ENCODE measurements at places on chromosomes 4 and X.

GRCh38 chr4:78776079-78776728 is at the start of gene BMP2K:
BMP2K (plus strand) TSS chr4:78776350; CDS start chr4:78776544, 194 bp downstream.
- DNase-seq: peak; percentile 63

DNA sequence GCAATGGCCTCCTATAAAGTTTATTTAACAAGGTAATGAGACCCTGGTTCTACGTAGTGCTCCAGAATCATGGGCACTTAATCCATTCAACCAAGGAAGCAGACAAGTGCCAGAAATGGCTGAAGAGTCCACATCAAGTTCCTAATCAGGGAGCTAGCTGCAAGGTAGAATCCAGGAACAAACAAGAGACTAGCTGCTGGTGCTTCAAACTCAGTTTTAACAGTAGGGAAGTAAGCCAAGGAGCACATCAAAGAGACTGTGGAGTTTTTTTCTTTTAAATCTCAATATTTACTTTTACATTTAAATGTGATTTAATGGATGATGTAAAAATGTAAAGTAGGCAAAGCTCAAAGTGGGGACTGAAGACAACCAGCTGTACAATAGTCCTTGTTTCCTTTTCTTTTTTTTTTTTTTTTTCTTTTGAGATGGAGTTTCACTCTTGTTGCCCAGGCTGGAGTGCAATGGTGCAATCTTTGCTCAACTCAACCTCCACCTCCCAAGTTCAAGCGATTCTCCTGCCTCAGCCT is 630.4 kb downstream of the CCSER1 start:
- no peak for DNase-seq

GRCh38 chrX:133434197-133434820 is 19.0 kb upstream of the GPC4 start:
- DNase-seq: no peak

DNA sequence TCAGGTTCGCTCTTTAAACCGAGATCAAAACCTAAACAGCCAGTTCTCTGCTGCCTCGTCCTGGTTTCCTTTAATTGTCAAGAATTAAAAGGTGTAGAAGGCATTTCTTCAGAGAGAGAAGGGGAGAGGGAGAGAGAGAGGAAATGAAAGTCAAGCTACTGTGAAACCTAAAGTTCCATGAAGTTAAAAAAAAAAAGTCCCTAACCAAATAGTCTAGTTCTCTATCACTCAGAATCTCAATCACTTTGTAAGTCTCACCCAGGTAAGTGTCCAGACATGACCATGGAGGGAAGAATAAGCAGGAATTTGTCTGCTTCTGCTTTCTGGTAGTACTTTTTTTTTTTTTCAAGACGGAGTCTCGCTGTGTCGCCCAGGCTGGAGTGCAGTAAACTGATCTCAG is 18.8 kb upstream of the SMIM14 start:
- no peak for DNase-seq

DNA sequence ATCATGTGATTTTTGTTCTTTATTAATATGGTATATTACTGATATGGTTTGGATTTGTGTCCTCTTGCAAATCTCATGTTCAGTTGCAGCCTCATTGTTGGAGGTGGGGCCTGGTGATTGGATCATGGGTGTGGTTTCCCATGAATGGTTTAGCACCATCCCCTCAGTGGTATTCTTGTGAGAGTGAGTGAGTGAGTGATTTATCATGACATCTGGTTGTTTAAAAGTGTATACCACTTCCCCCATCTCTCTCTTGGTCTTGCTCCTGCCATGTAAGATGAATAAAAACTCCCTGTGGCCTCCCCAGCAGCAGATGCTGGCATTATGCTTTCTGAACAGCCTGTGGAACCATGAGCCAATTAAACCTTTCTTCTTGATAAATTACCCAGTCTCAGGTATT is 111.5 kb downstream of the TAB3 start:
- DNase-seq: no peak

GRCh38 chrX:37926700-37927099 is 79.3 kb upstream of the DYNLT3 start:
- DNase-seq: no peak

DNA sequence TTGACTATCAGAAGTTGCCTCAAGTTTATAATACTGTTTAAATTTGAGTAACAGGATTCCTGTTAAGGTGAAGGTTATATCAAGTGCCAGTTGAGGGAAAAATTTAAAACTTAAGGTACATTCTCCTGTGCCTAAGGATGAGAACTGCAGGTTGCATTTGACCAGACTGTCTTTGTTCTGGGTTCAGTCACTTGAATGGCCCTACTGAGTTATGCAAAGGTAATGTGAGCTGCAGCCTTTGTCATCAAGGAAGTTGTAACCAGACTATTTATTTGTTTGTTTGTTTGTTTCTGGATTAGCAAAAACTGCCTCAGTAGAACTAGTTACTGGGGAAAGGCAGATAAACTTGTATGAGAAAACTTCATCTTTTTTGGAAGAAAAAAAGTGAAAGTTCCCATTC is 131.9 kb downstream of the ATOH1 start:
- DNase-seq: no peak

DNA sequence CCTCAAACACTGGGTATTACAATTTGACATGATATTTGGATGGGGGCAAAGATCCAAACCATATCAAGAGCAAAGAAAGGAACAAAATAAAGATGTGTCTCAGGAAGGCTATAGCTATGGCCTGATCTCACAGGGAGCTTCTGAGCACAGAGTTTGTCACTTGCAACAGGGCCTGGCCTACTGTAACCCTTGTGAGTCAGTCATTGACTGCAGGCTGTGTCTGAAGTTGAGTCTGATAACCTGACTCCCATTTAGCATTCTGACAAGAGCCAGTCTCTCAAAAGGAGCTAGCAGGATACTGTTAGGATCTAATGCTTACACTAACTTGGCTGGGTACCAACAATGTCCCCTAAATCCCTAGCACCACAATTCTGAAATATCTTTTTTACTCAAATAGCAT is 612.5 kb upstream of the TECRL start:
- DNase-seq: no peak

GRCh38 chr4:16807355-16807754 is 91.1 kb downstream of the LDB2 start:
- DNase-seq: no peak

DNA sequence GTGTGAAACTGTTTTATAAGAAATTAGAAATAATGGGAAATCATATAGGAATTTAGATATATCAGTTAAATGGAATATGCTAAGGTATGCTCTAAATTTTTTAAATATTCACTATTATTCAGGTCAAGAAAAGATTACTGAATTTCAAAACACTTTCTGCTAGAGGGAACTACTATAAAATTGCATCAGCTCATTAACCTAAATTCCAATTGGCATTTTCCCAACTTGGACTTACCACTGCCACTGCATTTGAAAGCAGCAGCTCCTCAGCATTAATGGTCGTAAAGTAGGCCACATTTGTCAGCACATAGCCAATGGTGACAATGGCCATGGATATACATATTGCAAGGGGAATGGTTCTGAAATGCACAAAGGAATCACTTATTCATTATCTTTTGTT is 57.3 kb downstream of the SLC7A11 start:
- DNase-seq: no peak

DNA sequence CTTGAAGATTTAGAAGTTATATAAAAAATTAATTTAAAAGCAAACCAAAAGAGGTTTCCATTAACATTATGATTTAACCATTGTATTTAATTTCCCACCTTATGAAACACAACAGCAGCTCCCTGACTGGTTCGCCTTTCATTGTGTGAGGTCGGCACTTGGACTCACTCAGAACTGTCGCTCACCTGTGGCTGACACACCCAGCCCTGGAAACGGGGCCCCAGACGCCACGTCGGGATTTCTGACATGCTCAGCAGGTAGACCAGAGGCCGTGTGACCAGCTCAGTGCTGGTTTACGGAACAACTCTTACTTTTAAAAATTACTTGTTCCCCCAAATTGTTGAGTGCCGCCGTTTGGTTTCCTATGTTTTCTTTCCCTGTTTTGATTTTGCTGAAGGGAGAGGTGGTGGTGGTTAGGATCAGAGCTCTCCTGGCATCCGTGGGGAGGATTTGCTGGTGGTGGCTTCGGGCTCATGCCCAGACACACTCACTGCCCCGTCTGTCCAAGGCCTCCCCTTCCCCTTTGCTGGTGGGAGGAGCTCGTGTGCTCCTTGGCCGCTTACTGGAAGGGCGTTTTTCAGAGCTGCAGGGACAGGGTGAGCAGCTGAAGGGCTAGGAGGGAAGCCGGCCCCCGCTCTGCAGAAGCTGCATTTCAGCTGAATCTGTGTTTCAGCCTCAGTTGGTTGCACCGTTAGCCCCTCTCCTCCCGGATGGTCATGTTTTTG is 59.2 kb downstream of the CPLX1 start:
- no peak for DNase-seq

GRCh38 chr4:109675181-109675580 is 28.1 kb downstream of the CASP6 start:
- DNase-seq: no peak

GRCh38 chr4:20288846-20289512 is 37.3 kb downstream of the SLIT2 start:
- DNase-seq: no peak

DNA sequence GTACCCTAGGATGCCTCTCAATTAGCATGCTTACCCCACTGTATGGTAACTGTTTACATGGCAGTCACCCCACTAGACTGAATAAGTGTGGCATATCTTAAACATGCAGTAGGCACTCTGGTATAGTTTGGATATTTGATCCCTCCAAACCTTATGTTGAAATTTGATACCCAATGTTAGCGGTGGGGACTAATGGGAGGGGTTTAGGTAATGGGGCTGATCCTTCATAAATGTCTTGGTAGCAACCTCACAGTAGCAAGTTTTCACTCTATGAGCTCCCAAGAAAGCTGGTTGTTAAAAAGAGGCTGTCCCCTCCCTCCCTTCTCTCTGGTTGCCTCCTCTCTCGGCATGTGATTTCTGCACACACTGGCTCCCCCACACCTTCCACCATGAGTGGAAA is 10.1 kb downstream of the TMEM150C start:
- no peak for DNase-seq

- DNase-seq: no peak
These were observed 77.5 kb downstream of the IL15 start for GRCh38 chr4:141713771-141714445.

GRCh38 chr4:141120036-141120593 is 13.2 kb downstream of the RNF150 start:
- no peak for DNase-seq

DNA sequence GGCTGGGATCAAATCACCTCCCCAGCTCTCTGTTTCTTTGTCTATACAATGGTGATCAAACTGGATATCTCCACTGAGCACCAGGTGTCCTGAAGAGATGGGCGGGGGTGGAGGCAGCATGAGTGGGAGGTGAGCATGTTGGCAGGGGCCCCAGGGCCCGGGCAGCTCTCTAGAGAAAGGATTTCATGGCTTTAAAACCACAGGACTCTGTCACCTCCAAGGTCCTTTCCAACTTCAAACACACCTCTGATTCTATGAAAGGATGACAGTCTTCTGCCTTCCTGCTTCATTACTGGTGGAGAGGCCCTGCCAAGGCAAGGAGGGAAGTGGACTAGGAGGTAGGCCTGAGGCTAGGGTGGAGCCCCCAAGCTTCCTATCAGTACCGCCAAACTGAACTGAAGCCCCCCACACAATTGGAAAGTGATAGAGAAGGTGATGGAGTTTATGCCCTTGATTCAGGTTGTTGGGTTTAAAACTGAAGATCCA is 38.6 kb downstream of the TRIM2 start:
- no peak for DNase-seq

DNA sequence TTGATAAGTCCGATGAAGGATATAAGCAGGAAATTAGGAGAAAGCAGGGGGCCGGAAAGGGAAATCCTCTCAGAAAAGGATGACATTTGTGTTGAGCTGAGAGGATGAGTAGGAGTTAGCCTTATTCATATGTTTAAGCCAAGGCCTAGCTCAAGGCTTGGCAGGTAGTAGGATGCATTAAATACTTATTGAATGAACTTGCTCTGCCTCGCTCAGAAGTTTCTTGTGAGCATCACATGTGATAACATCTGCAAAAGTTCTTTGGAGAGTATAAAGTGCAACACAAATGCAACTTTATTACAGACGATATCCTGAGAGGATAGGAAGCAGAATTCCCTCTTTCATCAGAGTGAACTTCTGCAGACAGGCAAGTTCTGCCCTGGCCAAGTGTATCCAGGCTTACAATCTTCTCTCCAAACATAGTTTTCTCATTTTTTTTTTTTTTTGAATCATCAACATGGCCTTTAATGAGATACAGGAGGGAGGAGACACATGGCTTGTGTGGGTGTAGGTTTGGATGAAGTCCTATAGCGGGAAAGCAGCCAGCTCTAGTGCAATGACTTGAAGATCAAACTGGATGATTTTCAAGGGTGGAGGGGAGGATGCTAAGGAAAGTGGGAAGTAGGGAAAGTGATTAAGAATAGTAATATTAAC is 48.1 kb downstream of the LUZP4 start:
- no peak for DNase-seq

DNA sequence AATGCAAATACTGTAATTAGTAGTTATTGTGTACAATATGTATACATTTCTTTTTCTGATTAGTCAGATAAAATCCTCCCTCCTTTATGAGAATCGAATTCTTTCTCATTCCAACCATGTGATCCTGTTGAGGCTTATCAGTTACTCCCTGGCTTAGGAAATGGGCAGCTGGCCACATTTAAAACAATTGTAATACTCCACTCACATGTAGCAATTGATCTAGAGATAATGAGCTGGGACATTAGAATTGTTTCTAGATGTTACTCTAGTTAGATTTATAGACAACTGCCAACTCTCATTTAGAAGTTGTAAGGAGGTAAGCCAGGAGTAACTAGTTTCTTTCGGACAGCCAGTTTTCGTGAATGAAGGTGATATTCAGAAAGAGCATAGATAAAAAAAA is 859.3 kb upstream of the AADAT start:
- no peak for DNase-seq

DNA sequence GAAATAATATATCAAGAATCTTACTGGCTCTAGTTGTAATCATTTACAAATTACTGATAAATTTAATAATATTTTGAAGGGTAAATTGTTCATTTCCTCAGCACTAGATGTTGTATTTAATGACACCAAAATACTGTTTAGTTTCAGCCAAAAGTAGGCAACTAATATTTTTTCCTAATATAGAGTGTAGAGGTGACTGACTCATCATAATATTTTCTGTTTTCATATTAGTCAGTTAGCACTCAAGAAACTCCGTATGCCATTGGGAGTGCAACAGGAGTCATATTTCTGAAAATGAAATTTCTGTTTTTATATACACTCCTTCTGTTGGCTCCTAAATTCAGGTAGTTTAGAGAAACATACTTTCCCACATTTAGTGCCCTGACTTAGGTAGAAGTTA is 36.6 kb upstream of the PTPN13 start:
- no peak for DNase-seq

GRCh38 chr4:110636171-110636679 is 13.3 kb upstream of the PITX2 start:
- DNase-seq: no peak

DNA sequence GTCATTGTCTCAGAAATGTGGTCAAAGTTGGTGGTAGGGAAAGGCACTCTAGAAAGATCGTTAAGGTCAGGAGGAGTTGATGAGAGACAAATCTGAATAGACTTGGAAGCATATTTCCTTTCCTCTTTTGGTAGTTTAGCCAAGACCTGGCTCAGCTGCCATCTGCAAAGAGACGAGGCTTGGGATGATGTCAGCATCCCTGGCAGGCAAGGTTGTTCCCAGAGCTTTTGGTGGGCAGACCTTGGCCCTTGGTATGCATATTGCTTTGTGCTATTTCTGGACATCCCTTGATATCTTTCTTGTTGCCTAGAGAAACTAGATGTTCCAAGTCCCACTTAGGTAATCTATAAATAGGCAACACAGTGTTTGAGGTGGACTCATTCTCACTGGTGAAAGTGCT is 82.4 kb upstream of the NAF1 start:
- no peak for DNase-seq
